ENCODE measurements at places on chromosomes 3 and 15. TPM values are rescaled to one million over a fixed set of nuclear protein-coding genes. Genes with fewer than 3 reads are reported as not detected.

The MAGEL2 gene
- 7.0 TPM for total RNA-seq

The PLS1 gene
- 11.3 TPM for total RNA-seq

The UROC1 gene
- total RNA-seq, result not detected

The IGDCC3 gene
- 13.4 TPM for total RNA-seq

The ROBO2 gene
- total RNA-seq, result 1.4 TPM

The FYCO1 gene
- total RNA-seq, result 14.4 TPM

The AADACL2 gene
- total RNA-seq, result not detected

The ARPIN gene
- total RNA-seq, result 6.9 TPM

The TNFSF10 gene
- not detected for total RNA-seq

The TP53BP1 gene
- 88.1 TPM for total RNA-seq

Measured in endodermal cell (in vitro differentiated cells).